Activated CD4-positive, alpha-beta T cell treated with anti-CD3 and anti-CD28 coated beads for 36 hours (primary cell): ENCODE measurements at places on chromosomes 11 and 22.

DNA sequence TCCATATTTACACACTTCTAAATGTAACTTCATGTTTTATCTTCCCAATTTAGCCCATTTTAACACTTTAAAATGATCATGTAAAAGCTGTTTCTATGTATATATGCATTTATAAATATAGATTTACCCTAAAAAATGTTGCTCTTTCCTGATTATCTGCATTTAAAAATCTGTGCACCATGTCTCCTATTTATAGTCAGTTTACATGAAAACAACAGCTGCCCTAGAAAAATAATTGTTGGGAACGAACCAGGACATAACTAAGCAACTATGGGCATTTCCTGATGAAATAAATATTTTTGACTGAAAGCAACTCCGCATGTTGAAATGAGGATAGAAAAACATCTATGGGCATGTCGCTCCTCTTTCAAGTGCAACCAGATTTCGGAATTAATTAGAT, 1368.2 kb downstream of the FAM181B start:
- no peak for DNase-seq

GRCh38 chr11:97163631-97164191, 773.9 kb downstream of the JRKL start:
- no peak for DNase-seq

DNA sequence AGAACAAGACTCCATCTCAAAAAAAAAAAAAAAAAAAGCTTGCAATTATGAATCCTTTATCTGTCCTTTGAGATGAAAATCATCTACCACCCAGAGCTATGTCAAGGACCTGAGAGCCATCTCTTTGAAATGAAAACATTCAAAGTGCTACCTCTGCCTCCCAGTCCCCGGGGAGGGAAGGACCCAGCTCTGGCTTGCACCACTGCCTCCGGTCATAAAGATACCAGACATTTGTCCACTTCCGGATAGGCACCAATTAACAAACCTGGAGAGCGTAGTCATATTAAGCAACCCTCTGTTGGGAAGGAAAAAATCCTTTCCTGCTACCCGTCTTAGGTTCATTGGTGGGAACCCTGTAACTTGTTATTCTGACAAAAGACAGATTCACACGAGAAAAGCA, 98.6 kb downstream of the ARHGAP8 start:
- DNase-seq = no peak

DNA sequence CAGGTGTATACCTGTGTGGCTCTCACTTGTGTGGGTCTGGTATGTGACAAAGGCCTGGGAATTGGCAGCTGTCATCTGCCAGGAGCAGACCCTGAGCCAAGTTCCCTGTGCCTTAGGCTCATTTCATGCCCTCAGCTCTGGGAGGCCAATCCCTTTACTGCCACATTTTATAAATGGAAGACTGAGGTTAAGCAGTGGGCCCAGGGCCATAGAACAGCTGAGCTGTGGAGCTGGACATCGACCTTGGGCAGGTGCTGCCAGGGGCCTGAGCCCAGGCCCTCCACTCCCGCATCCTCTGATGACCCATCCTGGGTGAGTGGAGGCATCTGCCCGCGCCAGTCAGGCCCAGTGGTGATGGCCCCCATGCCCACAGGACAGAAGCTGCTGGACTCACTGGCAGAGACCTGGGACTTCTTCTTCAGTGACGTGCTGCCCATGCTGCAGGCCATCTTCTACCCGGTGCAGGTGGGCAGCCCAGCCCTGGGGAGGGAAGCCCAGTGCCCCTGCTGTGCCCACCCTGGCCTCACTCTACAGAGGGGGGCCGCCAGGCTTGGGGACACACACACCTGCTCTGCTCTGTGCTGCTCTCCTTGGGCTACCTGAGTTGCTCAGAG, 20.9 kb upstream of the ARHGAP8 start:
- DNase-seq = no peak

DNA sequence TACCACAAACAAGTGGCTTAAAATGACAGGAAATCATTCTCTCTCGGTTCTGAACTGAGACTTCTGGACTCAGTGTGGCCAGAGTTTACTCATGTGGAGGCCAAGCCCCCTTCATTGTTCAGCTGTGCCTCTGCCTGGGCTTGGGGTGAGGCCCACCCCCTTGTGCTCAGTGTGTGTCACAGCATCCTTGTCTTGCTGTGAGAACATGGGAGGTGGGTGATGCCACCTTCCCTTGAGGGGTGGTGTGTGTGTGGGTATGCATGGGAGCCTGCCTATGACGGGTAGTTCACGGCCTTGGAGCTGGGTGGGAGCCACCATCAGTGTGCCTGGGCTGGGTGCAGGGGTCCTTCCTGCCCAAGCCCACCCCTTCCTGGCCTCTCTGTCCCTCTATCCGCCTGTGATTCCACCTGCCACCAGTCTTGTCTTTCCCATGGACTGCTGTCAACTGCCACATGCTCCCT, 101.7 kb downstream of the MORC2 start:
- DNase-seq = peak; percentile 16

GRCh38 chr22:49047447-49047846, 780.2 kb downstream of the BRD1 start:
- DNase-seq = no peak

DNA sequence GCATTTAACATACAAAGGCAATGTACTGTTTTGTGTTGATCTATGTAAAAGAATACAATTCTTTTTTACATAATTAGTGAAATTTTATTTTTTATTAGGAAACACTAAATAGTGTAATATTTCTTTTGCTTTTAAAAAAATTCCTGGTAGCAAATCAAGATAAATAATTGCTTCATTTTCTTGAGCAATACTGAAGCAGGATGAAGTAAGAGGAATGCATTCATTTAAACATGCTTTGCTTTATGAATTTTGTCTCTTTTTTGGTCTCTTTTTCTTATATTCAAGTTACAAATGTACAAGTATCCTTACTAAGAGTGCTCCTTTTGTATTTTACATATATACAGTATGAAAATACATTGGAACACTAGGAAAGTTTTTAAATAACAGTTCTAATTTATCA, 144.4 kb upstream of the TEAD1 start:
- no peak for DNase-seq

GRCh38 chr11:33383075-33383919, 126.1 kb downstream of the HIPK3 start:
- no peak for DNase-seq

- DNase-seq = peak; percentile 65
These were observed 340.5 kb downstream of the TENM4 start for GRCh38 chr11:79100093-79100910.

GRCh38 chr11:96396637-96397036, 6.8 kb downstream of the JRKL start:
- no peak for DNase-seq

GRCh38 chr11:6943131-6943530, 16.9 kb downstream of the ZNF215 start:
- DNase-seq = no peak

GRCh38 chr11:57474803-57475115, 14.4 kb downstream of the RTN4RL2 start:
- DNase-seq = no peak

DNA sequence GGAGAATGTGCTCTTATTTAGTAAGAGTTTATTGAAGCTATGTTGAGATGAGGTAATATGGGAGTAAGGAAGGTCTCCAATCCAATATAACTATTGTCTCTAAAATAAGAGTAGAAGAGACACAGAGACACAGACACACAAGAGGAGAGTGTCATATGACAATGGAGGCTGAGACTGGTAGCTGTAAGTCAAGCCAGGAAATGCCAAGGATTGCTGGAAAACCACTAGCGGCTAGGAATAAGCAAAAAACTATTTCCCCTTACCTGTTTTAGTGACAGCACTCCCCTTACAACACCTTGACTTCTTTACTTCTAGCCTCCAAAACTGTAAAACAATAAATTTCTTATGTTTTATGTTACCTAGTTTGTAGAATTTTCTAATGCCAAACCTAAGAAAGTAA, 1652.8 kb downstream of the LRRC4C start:
- no peak for DNase-seq

- DNase-seq = no peak
These were observed 824.5 kb upstream of the RAG2 start for GRCh38 chr11:37422511-37422910.

- DNase-seq = no peak
These were observed 3.1 kb upstream of the UBE2L3 start for GRCh38 chr22:21564411-21564810.

GRCh38 chr11:124879493-124880289, 14.5 kb downstream of the ROBO3 start:
- DNase-seq = no peak

- peak; percentile 14 for DNase-seq
These were observed 45.9 kb downstream of the TBX1 start for GRCh38 chr22:19806213-19807160.

- peak; percentile 50 for DNase-seq
These were observed 928 bp downstream of the FBXO7 start for GRCh38 chr22:32475468-32476010.

DNA sequence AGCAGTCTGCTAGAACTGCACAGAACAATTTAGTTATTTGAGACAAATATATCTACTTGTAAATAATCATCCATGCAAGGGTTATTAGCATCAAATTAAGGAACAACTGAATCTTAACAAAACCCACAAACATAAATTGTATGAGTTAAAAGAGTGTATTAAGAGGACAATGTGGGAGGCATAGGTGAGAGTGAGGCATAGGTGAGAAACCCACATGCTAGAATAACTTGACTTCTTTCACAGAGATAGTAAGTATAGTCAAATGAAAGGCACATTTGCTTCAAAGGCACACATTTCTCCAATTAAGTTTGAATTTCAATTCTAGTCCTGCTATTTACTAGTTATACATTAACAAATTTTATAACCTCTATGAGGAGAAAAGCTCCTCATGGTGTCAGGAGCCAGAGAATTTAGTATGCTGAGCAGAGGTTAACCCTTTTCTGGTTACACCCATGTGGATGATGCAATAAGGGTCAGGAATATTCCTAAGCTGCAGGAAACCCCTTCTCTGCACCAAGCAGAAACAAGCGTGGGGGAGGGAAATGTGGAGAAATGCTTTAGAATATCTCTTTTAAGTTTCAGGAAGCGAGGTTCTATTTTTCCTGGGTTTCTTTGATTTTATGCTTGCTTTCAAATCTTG, 264.2 kb downstream of the GRM5 start:
- no peak for DNase-seq

- DNase-seq = peak; percentile 73
These were observed 3.9 kb downstream of the JOSD1 start for GRCh38 chr22:38696606-38697424.

DNA sequence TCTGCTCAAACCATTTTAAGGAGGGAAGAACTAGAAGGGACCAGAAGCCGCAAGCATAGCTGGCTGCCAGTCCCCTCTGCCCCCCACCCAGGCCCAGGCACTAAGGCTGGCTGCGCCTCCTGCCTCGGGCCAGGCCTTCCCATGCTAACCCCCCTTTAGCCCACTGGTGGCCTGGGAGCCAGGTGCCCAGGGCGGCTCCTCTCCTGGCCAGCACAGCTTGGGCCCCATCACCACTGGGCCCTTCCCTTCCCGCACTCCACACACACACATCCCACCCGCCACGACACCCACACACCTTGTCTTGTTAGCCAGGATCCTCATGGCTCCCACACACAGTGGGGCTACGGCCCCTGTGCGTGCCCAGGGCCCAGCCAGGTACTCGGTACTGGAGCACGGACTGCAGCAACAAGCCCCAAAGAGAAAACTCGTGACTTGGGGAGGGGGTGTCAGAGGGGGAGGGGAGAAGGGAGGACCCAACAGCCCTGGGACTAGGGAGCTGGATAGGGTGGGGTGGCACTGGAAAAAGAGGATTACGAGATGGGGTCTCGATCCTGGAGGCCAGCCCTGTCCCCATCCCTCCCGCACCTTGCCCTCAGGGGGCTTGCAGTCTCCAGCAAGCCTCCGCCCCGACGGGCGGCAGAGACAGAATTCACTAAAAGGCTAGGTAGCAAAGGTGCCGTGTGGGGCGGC, 16.0 kb downstream of the BCL9L start:
- peak; percentile 35 for DNase-seq

GRCh38 chr11:87859636-87860035, 315.6 kb downstream of the RAB38 start:
- no peak for DNase-seq

DNA sequence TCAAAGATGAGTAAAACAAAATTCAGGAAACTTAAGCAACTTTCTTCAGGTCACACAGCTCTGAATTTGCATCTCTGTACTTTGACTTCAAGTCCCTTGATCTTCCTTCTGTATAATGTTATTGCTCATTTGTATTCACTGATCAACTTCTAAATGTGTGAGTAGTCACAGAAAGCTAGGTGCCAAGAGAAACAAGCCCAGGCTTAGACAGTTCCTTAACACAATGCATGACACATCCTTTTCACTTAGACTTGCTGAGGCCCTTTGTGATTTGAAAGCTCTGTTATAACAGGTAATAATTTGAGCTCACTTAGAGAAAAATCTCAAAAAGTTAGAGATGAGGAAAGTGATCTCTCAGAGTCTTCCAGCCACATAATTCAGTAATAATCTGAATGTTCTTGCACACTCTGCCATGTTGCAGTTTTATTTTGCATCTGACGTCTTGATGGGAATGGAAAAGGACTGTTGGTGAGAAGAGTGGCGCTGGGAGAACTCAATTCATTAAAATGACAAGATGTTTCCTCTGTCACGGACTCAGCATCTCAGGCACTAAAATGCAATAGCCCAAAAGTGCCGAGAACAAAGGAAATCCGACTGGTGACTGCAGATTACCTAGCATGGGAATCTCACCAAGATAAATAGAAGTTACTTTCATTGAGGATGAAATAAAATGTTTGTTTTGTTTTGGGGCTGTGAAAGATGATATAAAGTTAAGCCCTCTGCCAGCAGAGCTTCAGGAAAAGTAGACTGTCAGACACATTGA, 665.3 kb downstream of the OPCML start:
- DNase-seq = no peak

DNA sequence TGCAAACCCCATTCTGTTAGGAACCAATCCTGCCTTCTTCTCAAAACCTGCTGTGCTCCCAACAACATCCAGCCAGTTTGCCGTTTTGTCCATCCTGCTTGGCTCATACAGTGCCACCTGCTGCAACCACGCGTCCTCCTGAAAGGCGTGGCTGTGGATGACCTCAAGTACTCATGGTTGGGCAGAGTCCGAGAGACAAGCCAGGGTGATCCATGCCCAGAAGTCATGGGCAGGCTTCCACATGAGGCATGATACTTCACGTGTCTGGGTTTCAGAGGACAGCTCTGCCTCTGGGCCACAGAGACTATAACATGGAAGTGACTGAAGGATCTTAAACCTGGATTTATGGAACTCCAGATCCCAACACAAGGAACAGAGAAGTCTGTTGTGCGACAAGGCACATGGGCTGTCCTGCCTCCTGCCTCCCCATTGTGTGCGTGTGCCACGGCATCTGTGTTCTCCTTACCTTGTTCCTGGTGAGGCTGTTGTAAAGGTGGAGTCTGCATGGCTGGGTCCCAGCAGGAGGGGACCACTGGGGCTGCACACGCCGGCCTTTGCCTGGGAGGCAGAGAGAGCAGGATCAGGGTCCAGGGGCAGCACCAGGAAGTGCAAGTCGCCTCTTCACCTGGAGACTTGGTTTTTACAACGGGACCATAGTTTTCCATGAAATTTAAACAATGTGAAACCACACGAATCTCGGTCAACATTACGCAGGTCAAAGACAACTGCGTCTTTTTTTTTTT, 15.4 kb downstream of the CARS1 start:
- DNase-seq = no peak
